Activated CD4-positive, CD25-positive, alpha-beta regulatory T cell treated with anti-CD3 and anti-CD28 coated beads, Interleukin-2, amount 50 U/mL, for 72 hours (primary cell): ENCODE measurements at places on chromosomes 12 and 14.

- no peak for DNase-seq
Observed at GRCh38 chr14:95503365-95504134, 12.9 kb downstream of the SYNE3 start.

GRCh38 chr12:95590775-95591174, 39.5 kb upstream of the USP44 start:
- DNase-seq, result no peak

DNA sequence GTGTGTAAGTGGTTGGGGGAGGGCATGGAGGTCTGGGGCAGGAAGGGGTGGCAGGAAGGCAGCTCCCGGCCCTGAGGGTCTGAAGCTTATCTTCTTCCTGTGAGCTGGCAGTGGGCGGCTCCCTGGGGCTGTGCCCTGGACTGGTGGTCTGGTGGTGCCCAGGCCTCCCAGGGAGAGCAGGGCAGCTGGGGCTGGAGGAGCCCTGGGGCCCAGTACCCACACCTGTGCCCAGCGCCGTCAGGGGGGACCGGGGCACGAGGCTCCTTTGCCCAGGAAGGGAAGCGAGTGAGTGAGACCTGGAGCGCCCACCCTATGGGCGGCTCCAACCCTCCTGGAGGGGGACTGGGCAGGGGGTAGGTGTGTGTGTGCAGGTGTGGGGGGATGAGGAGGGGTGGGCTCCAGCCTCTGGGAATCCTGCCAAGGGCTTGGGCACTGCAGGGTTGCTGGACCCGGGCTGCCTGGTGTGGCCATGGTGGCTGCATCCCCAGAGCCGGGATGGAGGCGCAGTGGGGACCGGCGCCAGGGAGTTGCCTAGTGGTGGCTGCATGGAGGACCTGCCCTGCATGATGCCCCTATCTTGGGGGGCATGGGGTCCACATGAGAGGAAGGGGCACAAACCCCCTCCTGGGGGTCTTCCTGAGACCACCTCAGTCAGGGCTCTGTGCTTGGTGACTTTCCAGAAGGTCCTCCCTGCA, 353.6 kb downstream of the TMEM121 start:
- peak; percentile 26 for DNase-seq

GRCh38 chr14:67413806-67414769, 2.1 kb upstream of the PLEK2 start:
- no peak for DNase-seq

DNA sequence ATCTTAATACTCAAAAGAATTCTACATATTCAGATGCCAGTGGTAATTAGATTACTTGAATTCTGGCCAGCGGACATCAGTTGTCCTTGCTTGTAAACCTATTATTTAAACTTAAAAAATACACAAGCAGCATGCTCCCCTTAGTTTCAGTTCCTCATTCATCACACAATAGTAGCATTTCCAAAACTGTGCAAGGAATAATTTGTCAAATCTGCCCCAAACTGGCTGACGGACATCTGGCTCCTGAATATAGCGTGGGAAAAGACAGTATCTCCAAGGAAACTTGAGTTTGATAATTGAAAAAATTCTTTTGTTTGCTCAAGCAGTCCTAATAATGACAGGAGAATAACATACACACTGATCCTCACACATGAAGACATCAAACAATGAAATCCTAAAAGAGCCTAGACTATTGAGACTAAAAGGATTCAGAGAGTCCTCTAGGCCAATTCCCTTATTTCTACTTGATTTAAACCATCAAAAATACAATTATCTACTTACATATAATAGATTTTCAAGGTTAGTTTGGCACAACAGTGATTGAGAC, 90.4 kb downstream of the KIF21A start:
- no peak for DNase-seq

GRCh38 chr14:72387726-72388125, 455.5 kb downstream of the RGS6 start:
- DNase-seq, result no peak

DNA sequence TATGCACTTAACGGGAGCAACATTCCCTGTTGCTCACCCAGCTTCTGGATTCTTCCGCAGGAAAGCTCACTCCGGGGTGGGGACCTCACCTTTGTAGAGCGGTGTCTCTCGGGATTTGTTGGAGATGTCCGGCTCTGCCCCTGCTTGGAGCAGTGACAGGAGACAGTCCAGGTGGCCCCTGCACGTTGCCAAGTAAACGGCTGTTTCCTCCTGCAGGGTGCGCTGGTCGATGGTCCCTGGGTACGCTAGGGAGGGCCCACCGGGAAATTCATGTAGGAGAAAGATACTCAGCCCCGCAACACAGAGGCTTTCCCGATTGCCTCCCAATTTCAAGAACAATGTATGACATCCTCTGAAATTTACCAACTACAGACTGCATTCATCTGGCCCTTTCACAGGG, 23.1 kb downstream of the ASB2 start:
- DNase-seq, result no peak

DNA sequence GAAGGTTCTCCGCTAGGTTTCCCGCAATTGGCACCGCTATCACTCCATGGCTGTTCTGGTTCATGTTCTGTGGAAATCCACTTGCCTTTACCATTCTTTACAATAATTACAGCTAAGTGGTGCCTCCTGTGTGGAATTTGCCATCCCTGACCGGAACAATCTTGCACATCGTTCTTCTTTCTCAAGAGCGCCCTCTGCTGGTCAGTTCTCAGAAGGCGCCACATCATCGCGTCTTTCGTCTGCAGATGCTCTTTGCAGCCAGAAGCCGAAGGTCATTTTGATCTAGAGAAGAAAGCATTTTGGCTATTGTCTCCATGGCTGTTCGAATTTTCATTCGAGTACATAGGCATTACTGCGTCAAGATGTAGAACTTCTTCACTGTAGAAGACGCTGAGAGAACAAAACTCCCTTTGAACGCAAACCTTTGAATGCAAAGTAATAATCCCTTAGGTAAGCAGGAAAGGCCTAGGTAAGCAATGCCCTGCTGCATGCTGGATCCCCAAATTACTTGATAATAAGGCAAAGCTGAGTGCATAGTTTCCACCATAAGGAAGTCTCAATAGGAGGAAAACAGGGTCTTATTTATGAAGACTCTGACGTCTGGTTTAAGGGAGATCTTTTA, 10.1 kb upstream of the RTRAF start:
- DNase-seq, result peak; percentile 87

- no peak for DNase-seq
Observed at GRCh38 chr12:113514602-113515001, 42.9 kb upstream of the LHX5 start.

- no peak for DNase-seq
Observed at GRCh38 chr14:67582061-67582460, 18.0 kb downstream of the PIGH start.

GRCh38 chr14:32078023-32078857, 1.1 kb downstream of the ARHGAP5 start:
- DNase-seq, result no peak

- peak; percentile 43 for DNase-seq
Observed at GRCh38 chr14:95523051-95523814, 6.8 kb upstream of the SYNE3 start.

DNA sequence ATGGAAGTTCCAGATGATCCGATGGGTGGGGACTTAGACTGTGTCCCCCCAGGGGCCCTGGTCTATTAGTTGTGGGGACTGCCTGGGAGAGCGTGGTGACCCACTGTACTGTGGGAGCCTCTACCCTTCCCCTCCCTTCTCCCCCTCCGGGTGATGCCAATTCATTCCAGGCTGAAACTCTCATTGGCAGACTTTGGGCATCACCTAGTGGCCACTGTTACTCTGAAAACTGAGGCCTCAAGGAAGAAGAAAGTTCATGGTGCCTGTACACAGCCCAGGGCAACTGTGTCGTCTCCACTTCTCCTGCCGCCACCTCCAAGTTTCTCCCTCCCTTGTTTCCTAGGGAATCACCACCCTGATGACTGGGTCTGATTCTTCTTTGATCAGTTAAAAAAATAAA, 173.6 kb upstream of the ALG10B start:
- DNase-seq, result no peak

DNA sequence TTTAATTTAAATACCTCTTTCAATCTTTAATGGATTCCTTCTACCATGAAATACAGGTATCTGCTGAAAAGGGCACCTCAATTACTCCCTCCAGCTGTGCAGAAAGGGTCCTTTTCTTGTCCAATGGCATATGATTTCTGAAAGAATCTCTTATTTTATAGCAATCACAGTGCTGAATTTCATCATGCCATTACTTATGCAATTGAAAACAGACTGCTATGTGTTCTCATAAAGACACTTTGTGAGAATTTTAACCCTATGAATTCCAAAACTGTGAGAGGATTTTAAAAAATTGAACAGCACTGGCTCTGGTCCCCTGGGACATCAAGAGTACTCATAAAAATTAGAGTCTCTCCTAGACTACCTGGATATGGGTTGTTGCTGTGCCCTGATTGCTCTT, 45.9 kb upstream of the CNOT2 start:
- no peak for DNase-seq

- no peak for DNase-seq
Observed at GRCh38 chr14:82776958-82777357, 1243.3 kb upstream of the SEL1L start.

DNA sequence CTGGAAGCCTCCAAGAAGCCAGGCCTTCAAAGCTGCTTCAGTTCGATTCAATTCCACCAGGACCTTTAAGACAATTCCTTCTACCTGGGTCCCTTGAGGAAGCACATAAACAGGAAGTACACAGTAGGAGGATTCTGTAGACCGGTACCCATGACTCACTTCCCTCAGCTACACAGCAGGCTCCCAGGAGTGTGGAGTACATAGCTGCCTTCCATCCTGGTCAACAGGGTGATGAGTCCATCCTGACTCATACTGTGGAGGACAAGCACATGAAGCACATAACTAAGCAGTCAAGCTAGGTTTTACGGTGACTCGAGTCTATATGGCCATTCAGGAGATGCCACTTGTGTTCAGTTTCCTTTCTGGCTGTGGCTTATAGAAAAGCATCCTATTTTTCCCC, 197.6 kb upstream of the RBM19 start:
- DNase-seq, result no peak

- DNase-seq, result no peak
Observed at GRCh38 chr14:78946949-78947348, 776.8 kb downstream of the NRXN3 start.

DNA sequence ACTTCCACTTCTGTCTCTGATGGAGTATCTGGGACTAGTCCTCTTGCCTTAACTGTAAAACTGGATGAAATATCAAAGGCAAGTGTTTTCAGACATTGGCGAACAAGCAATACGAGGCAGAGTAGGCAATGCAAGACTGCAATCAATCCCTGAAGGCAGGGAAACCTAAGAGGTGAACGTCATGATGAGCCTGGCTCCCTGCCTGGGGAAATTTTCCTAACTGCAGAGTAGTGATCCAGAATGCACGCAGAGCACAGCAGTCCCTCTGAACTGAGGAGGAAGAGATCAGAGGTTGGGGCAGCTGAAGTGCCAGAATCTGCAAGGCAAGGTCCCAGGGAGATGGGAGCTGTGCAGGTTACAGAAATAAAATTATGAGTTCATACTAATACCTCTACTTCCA, 18.5 kb downstream of the BHLHE41 start:
- no peak for DNase-seq

- no peak for DNase-seq
Observed at GRCh38 chr12:130179191-130179590, 16.9 kb downstream of the FZD10 start.

- DNase-seq, result no peak
Observed at GRCh38 chr14:103136388-103137271, 13.4 kb downstream of the TNFAIP2 start.

DNA sequence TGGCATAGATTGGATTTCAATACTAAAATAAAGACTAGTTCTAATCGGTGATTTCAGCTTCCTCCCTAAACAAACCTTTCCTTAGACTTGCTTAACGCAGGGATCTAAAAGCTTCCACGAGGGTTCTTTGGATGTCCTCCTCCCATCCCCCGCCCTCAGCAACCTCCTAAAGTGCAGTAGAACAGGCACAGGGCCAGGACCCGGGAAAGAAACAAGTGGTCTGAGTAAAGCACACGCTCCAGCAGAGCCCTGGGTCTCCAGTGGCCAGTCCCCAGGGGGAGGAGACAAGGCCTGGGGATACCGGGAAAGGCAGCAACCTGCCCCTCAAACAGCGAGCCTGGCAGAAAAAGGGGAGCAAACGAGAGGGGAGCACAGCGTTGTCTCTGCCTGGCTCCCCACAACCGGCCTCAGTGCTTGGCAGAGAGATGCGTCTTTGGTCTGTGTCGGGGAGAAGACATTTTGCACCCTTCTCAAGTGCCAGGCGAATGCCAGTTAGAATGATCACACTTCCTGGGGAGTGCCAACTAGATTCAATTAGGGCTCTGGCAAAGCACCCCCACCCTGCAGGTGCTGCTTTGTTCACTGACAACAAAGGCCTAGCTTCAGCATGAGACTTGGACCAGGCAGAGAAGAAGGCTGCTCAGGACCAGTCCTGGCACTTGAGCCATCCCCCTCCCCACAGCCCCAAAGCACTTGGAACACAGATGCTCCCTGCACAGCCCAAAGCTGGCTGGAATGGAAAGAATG, 17.1 kb upstream of the SLC6A12 start:
- no peak for DNase-seq

DNA sequence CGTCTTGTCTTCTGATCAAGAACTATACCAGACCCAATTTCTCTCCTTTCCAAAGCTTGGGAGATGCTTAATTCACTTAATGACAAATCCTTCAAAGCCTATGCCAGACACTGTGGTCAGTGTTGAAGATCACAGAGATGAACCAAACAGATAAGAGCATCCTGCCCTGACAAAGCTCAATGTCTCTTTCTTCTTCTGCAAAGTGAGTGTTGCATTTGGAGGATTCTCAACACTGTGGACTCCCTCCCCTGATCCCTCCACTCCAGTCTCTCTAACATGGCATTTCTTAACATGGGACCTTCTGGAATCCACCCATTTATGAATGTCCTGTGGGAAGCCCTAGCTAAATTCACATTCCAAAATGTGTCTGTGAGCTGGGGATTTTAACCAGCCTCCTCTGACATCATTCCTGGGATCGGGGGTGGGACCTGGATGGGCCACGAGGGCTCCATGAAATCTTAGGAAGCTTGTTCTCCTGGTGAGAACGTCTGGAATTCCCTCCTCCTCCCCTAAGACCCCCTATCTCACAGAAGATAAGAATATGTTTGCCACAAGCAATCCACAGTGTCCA, 20.3 kb downstream of the SYNE3 start:
- DNase-seq, result no peak

DNA sequence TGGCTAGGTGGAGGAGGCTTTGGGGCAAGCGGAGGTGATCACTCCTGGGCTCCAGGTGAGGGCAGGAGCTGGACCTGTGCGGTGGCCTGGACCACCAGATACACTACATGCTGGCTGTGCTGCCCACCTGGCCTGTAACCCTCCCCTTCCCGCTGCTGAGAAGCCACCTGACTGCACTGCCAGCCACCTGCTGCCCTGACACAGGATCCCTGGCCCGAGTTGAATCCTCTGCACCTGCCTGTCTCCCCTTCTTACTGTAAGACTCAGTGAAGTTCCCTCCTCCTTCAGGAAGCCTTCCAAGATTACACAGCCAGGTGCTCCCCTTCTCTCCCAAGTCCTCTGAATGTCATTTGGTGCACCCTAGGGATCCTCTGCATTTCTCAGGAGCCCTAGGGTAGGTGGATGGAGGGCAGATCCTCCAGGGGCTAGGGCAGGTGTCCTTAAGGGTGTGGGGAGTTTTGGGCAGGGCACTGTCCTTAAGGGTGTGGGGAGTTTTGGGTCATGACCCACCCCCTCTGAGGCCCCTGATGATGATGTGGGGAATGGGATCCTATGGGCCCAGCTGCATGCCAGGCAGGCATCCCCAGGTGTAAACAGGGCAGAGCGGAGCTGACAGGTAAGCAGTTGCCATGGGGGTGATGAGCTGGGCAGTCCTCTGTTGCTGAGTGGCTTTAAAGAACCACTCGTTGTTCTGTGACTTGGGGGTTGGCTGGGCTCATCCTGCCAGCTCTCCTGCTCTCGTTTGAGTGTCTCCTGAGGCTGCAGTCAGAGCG, 6.7 kb upstream of the MTA1 start:
- no peak for DNase-seq
